ENCODE measurements at places on chromosomes 11 and 22.

DNA sequence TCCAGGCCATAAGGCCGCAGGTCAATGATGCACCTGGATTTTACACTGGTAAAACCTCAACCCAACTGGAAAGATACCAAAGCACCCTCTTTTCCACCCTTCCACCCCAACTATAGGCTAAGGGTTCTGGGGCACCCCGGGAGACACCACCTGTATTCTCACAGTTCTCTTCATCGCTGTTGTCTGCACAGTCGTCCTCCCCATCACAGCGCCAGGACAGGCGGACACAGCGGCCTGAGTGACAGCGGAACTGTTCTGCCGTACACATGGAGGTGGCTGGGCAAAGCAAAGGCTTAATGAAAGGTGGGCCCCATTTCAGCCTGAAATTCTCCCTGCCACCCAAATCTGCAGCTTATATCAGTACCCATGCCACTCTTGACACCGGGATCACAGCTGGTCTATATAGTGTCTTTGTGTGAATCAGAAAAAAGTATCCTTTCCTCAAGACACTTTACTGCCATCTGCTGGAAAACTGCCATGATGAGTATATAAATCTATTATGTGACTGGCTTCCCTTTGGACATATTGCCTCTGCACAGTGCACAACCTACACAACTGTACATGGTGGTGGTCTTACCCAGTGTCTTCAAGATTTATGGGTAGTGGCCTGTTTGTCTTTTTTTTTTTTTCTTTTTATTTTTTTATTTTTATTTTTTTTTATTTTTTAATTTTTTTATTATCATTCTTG, 21.5 kb downstream of the LRP4 start:
- no peak for DNase-seq

DNA sequence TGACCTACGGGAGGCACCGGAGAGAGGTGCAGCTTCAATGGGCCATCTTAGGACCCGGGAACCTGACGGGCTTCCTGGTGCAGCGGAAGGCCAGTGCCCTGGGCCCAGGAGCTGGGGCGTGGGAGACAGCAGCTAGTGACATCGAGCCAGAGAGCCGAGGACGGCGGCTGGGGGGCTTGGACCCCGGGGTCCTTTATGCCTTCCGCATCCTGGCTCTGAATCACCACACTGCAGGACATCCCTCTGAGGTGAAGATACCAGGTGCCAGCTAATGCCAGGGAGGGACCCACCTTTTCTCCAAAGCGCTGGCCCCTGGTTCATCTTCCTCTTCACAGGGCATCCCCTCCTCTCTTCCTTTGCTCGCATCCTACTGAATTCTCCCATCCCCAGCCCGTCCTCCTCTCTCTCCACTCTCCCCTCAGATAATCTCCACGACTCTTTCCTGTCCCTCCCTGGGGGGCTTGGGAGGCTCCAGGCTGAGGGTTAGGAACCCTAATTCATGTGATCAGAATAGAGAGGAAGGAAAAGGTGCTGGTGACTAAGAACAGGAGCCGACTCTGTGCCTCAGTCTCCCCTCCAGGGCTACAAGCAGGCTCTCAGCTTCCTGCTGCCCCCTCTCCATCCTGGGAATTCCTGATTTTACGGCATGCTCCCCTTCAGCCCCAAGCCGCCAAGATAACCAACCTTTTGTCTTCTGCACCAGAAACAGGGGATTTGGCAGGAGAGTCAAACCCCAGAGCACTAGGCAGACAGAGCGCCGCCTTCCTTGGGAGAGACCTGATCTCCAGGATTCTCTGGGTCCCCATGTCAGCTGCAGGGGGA, 8.5 kb downstream of the VSIG10L2 start:
- DNase-seq: no peak

DNA sequence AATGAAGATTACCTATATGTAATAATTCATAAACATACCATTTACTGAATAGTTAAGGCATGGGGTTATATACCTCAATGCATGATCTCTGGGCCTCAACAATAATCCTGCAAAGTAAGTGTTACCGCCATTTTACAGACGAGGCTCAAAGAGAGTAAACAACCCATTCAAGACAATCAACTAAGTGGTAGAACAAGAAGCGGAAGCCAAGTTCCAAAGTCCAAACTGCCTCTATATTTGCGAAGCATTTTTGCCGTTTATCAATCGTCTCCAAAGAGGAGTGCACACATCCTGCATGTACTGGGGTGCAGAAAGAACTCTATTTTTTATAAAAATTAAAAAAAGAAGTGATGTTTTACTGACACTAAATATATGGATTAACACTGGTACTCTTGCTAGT, 27.5 kb upstream of the P4HA3 start:
- no peak for DNase-seq

DNA sequence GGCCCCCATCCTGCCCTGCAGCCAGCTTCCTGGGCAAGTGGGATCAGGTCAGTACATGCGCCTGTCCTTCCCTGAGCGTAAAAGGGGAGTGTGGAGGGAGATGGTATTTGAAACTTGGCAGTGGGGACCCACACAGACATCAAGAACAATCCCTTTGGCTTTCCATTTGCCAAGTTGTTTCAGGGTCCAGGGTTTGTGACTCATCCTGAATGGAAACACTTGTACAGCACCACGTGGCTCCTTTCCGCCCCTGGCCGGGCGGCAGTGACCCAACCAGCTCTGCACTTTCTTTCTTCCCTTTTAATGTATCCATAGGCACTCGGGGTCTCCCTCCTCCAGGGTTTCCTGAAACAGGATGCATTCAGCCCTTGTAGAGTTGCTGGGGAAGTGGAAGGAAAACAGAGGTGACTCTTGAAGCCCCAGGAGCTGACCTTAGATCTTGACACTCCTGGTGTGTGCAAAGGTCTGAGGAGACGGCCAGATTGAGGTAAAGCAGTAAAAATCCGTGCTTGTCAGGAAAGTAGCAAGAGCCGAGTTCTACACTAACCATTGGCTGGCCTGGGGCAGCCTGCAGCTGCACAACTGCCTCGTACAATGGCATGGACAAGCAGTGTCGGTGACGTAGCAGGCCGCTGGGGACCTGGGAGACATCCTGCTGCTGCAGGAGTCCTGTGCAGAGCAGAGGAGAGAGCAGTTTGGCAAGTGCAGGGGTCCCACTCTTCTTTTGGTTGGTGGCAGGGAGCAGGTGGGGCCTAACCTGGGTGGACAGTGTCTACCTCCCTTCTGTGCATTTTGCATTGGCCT, 189.8 kb downstream of the SNX19 start:
- DNase-seq: no peak
